Activated CD8-positive, alpha-beta memory T cell treated with anti-CD3 and anti-CD28 coated beads for 48 hours (primary cell): ENCODE measurements at places on chromosomes 5 and 9.

DNA sequence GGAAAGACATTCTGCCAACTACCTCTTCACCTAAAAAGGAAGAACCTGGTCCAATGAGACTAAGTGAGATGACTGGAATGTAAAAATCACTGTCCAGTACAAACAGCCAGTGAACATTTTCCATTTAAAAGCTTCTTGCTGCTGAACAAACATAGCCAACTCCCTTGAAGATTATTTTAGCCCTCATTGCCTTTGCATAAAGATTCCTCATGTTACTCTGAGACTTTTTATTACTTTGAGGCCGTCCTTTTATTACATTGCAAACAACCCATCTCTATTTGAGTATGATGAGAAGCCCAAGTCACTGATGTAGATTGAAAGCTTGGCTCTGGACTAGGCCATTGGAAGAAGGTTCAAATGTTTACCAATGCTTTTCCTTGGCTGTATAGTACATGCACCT is 649.8 kb downstream of the CETN3 start:
- DNase-seq: no peak

DNA sequence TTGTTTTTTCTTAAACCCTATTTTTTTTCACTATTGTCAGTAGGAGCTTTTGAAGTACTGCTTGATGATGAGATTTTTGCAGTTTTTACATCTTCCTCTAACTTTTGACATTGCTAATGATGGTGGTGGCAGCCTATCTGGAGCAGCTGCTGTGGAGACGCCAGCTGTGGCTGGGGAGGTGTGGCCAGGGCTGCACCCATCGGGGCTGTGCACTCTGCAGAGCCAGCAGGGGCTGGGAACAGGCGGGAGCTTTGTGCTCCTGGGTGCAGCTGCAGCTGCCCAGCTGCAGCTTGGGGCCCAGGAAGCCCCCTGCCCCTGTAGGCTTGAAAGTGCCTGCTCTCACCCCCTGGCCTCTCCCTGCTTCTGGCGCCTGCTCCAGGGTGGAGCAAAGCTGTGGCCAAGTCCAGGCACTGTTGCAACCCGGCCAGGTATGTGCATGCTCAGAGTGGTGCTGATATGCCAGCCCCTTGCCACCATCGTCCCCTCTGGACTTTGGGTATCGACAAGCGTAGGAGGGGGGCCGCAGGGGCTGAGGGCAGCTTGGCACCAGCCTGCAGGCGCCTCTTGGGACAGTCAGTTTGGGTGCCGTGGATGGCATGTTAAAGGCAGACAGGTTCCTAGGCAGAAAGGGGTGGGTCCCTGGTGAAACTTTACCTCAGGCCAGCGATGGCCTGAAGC is 39.2 kb downstream of the FER start:
- DNase-seq: no peak

- no peak for DNase-seq
These were observed 2.8 kb downstream of the ARL15 start for GRCh38 chr5:54307583-54307982.

GRCh38 chr5:132363431-132364112 is 5.9 kb upstream of the SLC22A5 start:
- no peak for DNase-seq

DNA sequence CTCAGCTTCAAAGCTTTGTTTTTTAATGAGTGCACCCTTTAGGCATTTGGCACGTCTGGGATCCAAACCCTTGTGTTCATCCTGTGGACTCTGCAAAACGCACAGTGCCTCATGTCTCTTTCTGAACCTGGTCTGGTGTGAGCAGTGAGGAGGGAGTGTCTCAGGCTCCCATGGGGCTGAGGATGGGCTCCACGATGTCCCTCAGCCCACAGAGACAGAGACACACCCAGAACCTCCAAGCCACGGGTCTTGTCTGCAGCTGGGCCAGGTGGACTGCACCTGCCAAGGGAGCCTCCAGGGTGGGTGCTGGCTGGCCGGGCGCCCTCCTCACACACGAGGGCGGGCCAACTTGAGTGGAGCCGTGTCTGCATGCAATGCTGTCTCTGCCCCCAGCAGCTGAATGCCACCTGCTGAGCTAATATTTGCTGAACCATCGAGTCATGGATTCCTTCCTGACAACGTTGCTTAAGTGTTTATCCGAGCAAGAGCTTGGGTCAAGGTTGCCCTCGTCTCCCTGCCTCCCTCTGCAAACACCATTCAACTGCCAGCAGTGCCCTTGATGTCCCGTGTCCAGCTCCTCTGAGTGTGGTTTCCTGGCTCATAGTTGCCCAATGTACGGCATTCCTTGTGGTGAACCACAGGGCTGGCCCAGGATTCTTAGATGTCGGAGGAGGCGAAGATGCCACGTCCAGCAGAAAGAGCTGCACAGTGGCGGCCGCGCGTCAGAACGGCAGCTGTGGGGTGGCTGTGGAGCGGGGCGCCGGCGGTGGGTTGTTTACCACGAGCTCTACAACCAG is 31.4 kb upstream of the LPCAT1 start:
- no peak for DNase-seq

DNA sequence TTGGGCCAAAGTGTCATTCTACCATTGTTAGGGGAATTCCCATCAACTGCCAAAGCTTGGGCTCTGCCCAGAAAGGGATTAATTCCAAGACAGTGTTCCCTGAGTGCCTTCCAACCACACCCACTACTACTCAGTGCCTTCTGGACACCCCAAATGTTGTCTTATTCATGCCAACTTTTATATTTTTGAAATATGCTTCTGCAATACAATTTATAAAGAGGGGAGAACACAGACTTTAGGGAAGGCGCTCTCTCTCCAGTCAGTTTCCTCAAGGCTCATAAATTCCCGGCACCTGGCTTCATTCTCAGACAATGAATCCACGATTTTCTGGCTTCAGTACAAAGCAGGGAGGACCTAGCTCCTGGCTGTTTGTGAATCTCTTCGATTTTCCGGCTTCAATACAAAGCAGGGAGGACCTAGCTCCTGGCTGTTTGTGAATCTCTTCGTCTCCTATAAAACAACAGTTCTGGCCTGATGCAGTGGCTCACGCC is 120.1 kb upstream of the MYO10 start:
- no peak for DNase-seq

- DNase-seq: no peak
These were observed 88.4 kb upstream of the GPBP1 start for GRCh38 chr5:57085306-57086081.

DNA sequence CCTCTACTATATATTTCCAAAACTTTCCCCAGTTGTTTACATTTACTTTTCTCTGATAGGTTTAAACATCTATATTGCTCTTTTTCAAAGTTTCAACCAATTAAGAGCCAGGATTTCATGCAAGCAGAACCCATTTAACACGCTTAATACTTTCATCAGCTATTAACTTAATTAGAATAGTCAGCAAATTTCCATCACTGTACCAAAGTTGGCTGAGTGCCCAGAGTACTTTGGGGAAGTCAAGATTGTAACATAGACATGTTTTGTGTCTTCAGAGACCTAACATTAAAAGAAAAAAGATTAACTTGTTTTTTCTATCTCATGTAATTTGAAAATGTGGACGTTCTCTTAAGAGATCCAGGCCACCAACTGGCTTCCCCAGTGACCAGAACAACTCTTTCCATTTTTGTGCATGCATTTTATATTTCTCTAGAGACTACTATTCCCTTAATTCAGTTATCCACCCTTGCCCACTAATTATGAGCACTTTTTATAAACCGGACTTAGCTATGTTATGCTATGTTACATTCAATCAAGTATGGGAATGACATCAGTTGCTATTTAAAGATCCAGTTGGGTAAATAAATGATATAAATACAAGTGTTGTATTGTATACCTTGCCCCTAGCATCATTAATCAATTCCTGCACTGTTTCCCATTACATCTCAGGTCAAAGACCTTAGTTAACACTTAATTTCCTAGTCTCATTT is 478.1 kb upstream of the NMUR2 start:
- no peak for DNase-seq

DNA sequence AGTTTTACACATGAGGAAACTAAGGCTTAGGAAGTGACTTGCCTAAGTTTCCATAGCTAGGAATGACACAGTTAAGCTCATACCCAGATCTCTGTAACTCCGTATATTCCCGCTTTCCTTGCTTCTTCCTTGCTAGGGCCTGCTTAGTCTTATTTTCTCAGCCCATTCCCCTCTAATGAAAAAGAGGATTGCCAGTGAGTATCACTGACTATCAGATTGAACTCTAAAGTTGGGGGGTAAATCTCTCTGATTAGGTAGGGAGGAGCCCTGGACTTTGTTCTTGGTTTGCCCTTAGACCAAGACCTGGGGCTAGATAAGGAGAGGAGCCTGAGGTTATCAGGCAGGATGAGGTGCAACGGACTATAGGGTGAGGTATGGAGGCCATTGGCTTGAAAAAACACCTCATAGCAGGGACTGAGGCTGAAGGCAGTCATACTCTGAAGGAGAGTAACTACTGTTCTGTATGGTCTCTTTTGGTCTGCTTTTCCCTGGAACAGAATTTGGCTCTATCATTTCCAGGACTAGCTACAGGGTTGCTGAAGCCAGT is 2.5 kb downstream of the TRIM32 start:
- DNase-seq: no peak

- DNase-seq: no peak
These were observed 205.1 kb upstream of the CHD1 start for GRCh38 chr5:99133921-99134320.

DNA sequence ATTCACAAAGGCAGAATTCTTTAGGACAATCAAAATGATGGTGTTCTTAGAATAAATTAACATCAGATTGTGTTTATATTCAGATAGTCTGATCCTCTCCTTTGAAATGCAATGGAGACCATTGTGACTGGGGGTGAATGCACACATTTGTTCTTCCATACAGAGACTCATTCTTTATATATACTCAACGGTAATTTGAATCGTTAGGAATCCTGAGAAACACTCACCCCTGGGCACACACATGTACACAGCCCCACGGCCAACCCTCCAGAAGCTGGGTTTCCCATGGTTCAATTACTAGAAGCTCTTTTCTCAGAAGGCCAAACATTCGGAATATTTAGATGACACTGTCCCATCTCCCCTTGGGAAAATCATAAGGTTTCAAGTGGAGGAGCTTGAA is 57.5 kb upstream of the EPB41L4B start:
- no peak for DNase-seq

DNA sequence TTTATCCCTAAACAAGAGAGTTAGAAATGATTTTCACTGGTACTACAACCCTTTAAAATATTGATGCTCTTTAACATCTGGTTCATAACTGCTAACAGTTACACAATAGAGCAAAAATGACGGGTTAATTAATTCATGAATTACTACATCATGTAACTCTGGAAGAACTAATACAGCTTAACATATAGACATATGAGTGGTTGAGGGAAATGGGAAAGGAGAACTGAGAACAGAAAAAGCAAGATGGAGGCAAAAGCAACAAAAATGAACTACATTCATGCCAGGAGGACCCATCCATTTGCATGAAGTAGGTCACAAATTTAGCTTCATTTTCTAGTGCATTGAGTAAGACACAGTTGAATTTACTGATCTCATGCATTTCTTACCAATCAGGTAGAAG is 61.8 kb downstream of the C9 start:
- DNase-seq: no peak

DNA sequence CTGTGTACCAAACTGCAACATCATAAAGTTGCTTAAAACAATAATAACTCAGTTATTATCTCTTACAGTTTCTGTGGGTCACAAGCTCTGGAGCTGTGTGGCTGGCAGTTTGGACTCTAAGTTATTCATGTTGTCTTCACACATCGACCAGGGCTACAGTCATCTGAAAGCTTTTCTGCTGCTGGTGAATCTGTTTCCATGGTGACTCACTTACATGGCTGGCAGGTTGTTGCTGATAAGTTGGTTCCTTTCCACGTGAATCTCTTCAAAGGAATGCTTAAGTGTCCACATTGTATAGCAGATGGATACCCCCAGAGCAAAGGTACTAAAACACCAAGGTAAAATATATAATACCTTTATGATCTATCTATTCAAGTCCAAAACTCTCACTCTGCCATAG is 44.8 kb upstream of the CYLC2 start:
- no peak for DNase-seq

DNA sequence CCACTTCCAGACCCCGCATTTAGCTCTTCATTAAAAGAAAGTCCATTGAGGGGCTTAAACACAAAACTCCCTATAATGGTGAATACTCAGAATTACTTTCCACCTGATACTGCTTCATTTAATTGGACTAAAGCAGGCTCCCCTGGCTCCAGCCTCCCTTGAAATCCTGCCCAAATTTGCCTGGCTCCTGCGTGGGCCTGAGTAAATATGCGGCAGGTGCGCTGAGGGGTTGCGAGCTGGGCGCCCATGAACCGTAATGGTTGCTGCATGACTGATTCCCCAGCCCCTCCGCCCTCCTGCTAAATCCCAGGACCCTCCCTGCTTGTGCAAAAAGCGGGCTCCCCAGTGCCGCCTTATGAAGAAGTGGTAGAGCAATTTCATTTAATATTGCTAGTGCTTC is 639.7 kb downstream of the BNC2 start:
- no peak for DNase-seq

DNA sequence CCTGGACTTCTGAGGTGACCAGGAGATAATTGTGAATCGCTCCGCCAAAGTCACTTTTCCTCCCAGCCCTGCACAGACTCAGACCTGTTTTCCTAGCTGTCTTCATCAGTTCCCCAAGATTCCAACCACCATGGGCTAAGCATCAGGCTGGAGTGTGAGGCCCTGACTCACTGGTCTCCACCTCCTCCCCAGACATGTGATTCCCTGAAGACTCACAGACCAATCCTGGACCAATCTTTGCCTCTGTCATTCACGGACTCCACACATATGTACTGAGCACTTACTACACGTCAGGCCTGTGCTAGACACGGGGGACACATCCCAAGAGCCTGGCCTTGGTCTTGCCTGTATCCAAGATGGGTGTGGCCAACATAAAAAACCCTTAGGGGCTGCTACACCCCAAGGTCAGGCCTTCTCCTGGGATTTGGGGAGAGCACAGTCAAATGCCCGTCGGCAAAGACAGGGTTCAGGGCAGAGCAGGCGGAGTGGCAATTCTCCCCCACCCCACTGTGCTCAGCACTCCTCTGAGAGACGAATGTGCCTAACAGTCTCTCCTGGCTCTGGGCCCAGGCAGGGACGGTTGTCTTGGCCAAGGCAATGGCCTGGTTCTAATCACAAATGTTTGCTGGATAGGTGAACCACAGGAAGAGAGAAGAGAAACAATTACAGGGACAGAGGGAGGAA is 11.9 kb downstream of the EEIG1 start:
- no peak for DNase-seq

GRCh38 chr5:128099944-128100343 is 16.4 kb downstream of the SLC12A2 start:
- no peak for DNase-seq

- no peak for DNase-seq
These were observed 33.1 kb downstream of the ADAM19 start for GRCh38 chr5:157542282-157543000.

DNA sequence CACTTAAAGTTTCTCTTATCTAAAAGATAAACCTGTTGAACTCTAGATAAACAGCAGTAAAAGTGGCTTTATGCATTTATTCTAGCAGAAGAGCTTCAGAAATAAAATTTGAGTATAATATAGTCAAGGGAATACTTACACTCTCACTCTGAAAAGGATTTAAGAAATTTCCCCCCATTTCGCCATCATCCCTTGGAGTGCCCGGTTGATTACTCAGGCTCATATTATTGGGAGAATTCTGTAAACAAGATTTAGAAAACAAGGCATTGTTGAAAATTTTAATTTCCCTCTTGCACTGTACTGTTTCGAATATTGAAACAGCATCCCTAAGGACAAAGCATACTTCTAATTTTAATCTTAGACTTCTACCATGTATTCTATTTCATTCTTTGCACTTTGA is 34.5 kb upstream of the ACOT12 start:
- DNase-seq: no peak
